ENCODE measurements at places on chromosomes 3 and 15. TPM values are rescaled to one million over a fixed set of nuclear protein-coding genes. Genes with fewer than 3 reads are reported as not detected.

DNA sequence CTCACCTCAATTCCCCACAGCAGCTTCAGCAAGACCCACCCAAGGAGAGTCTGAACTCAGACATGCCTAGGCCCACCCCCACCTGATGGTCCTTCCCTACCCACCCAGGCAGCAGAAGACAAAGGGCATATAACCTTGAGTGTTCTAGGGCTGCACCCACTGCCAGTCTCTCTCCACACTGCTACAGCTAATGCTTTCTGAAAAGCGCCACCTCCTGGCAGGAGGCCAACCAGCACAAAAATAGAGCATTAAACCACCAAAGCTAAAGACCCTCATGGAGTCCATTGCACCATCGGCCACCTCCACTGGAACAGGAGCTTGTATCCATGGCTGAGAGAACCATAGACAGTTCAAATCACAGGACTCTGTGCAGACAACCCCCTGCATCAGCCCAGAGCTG is 11.3 kb upstream of the RPL39L start:
- no peak for DNase-seq
- H3K4me3 ChIP-seq: no peak overlapping the region
- H3K4me1 ChIP-seq: no peaks in the 10 kb centered on the region
- H3K27ac ChIP-seq: no peak overlapping the region

- no peak overlapping the region for H3K4me3 ChIP-seq
- H3K36me3 ChIP-seq: no peaks in the 10 kb centered on the region
- no peaks in the 10 kb centered on the region for H3K4me1 ChIP-seq
- no peak overlapping the region for H3K27ac ChIP-seq
Observed at GRCh38 chr3:18151199-18151598, 273.9 kb downstream of the SATB1 start.

FOXB1 gene
- not detected for total RNA-seq

DNA sequence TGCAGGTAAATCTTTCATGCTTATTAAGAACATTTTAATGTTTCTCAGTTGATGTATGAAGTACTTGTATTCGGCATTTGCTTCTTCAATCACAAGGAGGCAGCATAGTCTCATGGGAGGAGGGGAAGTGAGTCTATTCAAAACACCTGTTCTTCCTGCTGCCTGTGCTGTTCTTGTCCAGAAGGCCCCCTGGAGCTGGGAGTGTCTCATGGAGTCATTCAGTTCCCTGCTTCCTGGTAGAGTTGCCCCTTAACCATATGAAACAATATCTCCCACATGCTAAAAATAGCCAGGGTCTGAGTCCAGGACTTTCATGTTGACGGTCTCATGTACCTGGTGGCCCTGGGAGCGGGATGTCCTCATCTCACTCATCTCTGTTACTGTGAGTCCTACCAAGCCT is 15.5 kb upstream of the PPP1R2 start:
- no peaks in the 10 kb centered on the region for H3K27me3 ChIP-seq
- peak overlapping the region; percentile 20 for H3K27ac ChIP-seq
- no peaks in the 10 kb centered on the region for H3K36me3 ChIP-seq
- H3K4me1 ChIP-seq: peaks cover 5% of the 10 kb centered on the region

PPP2R3A gene
- 7.0 TPM for total RNA-seq

- no peaks in the 10 kb centered on the region for H3K36me3 ChIP-seq
- no peak overlapping the region for H3K4me3 ChIP-seq
- no peak for DNase-seq
Observed at GRCh38 chr3:27326202-27326601, 43.0 kb downstream of the NEK10 start.

Measured in pancreas (tissue), 10 donors.